ENCODE measurements at places on chromosomes 7 and 10. TPM values are rescaled to one million over a fixed set of nuclear protein-coding genes. Genes with fewer than 3 reads are reported as not detected.

Gene CRPPA
- 4.9 TPM for total RNA-seq

Gene ZDHHC16
- 6.7 TPM for total RNA-seq

Gene AKR1D1
- total RNA-seq = not detected

DNA sequence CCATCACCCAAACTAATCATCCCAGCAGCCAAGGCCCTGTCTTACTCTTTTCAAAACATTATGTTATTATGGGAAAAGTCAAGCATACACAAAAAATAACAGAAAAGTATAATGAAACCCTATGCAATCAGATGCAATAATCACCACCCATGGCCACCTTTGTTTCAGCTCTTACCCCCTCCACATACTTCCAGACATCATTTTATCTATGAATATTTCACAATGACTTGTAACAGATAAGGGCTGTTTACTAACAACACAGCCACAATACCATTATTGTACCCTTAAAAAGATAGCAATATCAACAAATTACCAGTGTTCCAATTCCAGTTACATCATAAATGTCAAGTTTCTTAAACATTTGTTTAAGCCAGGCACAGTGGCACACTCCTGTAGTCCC lies 35.2 kb downstream of the AIFM2 start:
- H3K36me3 ChIP-seq = no peaks in the 10 kb centered on the region
- no peak for DNase-seq
- no peak overlapping the region for H3K27ac ChIP-seq
- H3K4me3 ChIP-seq = no peak overlapping the region

- H3K36me3 ChIP-seq = no peaks in the 10 kb centered on the region
- no peak overlapping the region for H3K4me3 ChIP-seq
- H3K4me1 ChIP-seq = no peaks in the 10 kb centered on the region
- H3K27me3 ChIP-seq = no peaks in the 10 kb centered on the region
These were observed 7.3 kb downstream of the SLC16A9 start for GRCh38 chr10:59702347-59702746.

DNA sequence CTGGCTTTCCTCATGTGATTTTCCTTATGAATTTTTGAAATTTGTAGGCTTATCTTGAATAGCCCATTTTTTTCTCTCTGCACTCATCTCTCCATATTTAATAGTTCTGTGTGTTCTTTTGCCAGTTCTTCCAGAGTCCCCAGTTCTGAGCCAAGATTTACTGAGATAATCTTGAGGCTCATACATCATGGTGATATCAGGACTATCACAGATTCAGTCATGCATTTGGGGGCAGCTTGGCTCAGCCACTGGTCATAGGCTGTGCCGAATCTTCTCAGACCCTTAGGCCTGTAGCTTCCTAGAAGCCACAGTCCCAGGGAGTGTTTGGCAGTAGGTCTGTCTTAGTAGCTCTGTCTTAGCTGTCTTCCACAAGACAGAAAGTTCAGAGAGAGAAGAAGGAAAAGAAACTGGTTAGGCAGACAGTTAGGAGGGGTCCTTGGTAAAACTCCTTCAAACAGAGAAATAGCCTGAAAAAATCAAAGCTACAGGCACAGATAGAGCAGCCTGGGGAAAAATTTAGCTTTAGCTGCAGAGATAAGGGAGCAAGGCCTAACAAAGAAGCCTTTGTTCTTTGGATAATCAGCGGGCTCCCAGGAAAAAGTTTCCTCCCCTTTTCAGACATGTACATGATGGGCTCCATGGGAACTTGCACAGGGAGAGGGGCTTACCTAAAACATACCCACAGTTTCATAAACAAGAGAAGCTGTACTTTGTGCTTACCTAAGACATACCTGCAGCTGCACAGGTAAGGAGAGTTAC lies 29.1 kb downstream of the FAS start:
- no peaks in the 10 kb centered on the region for H3K27me3 ChIP-seq
- no peak for DNase-seq
- no peak overlapping the region for H3K27ac ChIP-seq
- no peaks in the 10 kb centered on the region for H3K4me1 ChIP-seq
- H3K36me3 ChIP-seq = no peaks in the 10 kb centered on the region

DNA sequence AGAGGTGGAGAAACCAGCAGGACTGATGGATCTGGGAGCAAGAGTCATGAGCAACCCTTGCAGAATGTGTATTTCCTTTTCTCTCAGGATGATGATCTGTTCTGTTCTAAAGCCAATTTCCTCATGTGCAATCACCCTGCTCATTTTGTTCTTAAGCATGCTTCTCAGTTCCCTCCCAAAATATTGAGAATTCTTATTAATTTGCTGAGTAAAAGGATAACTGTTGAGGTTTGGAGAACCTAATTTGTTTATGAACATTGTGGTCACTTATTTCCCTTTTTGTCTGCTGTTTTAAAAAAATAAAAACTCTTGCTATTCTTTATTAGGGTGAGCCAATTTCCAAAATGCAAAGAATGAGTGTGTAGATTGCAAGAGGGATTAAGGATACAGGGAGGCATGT lies 106.8 kb downstream of the APBB1IP start:
- H3K36me3 ChIP-seq = no peaks in the 10 kb centered on the region
- no peak for DNase-seq
- H3K4me3 ChIP-seq = no peak overlapping the region
- no peak overlapping the region for H3K27ac ChIP-seq
- no peaks in the 10 kb centered on the region for H3K27me3 ChIP-seq

DNA sequence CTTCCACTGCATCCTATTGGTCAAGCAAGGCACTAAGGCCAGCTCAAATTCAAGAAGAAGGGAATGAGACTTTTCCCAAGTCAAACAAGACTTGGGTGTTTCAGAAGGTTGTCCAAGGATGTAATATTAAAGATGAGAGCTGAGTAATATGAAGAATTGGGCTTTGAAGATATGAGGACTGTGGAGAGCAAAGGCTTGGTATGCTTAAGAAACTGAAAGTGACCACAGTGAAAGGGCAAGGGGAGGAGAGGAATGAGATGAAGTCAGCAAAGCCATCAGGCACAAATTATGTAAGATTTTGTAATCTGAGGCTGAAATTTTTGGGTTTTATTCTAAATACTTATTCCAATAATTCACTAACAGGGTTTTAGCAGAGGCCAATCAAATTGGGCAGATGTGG lies 38.6 kb upstream of the NPY start:
- H3K4me3 ChIP-seq = no peak overlapping the region
- H3K27ac ChIP-seq = no peak overlapping the region
- no peak for DNase-seq
- H3K27me3 ChIP-seq = no peaks in the 10 kb centered on the region
- no peaks in the 10 kb centered on the region for H3K4me1 ChIP-seq

DNA sequence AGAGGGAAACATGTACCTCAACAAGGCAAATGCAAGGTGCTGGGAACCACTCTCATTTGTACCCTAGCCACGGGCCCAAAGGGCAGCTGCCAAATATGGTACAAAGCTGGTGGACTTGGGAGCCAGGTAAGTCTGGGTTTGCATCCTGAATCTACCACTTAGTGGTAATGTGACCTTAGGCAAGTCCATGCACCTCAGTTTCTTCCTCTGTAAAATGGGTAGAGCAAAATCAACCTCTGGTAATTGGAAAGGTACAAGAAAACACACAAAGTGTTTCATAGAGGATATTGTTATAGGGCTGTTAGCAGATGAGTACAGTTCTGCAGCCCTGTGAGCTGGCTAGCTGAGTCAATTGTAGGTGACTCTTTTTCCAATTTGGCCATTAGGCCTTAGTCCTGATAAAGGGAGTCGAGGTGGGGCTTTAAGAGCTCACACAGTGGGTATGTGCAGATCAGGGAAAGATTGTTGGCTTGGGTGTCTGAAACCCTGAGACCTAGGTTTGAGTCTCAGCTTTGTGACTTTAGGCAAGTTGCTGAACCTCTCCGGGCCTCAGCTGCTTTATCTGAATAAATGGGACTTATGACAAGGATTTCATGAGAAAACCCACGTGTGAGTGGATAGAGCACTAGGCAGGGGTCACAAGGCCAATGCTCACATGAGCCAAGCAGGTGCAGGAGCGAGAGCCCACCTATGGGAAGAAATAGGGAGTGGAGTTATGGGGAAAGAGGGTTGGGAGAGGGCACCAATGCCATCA lies 121.3 kb upstream of the GDF10 start:
- H3K27ac ChIP-seq = no peak overlapping the region
- H3K27me3 ChIP-seq = no peaks in the 10 kb centered on the region
- no peaks in the 10 kb centered on the region for H3K36me3 ChIP-seq
- H3K4me1 ChIP-seq = no peaks in the 10 kb centered on the region
- no peak for DNase-seq
- H3K4me3 ChIP-seq = no peak overlapping the region

DNA sequence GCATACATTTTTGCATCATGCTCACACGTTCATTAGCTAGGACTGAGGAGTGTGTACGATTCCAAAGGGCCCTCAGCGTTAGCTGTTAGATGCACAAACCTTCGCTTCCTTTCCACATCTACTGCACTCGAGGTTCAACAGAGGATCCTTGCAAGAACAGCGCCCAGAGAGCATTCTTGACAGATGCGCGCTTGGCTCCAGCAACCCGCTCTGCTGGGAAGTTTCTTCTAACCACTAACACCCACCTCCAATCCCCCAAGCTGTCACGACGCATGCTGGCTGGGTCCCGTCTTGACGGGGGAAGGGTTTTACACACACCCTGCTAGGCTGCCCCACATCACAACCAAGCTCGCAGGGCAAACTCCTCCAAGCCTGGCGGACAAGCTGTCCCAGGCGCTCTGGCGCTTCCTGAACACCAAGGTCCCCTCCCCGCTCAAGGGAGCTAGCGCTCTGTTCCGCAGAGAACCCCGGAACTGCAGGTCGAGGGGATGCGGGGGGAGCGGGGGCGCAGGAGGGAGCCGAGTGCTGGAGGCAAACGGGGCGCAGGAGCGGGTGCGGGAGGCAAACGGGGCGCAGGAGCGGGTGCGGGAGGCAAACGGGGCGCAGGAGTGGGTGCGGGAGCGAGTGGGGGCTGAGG lies 653 bp upstream of the ADRB1 start:
- H3K4me1 ChIP-seq = no peaks in the 10 kb centered on the region
- H3K36me3 ChIP-seq = no peaks in the 10 kb centered on the region
- H3K27ac ChIP-seq = no peak overlapping the region
- H3K4me3 ChIP-seq = no peak overlapping the region

DNA sequence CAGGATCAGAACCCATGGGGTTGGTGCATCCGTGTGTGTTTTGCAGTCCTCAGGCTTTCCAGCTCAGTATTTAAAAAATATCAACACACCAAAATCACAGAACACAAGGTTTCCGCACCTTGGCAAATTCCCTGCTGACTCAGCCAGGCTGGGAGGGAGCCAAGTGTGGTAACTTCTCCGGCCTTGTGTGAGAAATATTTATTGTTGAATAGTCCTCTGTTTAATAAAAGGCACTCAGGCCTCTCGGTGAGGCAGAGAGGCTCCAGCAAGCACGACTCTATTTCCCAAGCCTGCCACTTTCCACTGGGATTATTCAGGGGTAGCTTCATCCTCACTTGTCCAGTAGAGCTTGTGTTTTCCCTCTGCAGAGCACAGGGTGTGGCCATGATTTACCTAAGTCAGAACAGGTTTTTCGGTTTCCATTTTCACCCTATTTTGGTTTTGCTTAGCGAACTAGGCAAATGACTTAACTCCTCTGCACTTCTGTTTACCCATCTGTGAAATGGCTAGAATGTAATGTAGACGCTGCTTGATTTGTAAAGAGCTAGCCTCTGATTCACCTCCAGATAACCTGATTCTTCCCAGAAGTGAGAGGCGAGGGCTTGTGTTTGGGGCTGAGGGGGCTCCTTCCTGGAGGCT lies 13.0 kb upstream of the CHST15 start:
- peak; percentile 87 for DNase-seq
- no peak overlapping the region for H3K4me3 ChIP-seq
- peak overlapping the region; percentile 72 for H3K27ac ChIP-seq
- H3K36me3 ChIP-seq = no peaks in the 10 kb centered on the region

DNA sequence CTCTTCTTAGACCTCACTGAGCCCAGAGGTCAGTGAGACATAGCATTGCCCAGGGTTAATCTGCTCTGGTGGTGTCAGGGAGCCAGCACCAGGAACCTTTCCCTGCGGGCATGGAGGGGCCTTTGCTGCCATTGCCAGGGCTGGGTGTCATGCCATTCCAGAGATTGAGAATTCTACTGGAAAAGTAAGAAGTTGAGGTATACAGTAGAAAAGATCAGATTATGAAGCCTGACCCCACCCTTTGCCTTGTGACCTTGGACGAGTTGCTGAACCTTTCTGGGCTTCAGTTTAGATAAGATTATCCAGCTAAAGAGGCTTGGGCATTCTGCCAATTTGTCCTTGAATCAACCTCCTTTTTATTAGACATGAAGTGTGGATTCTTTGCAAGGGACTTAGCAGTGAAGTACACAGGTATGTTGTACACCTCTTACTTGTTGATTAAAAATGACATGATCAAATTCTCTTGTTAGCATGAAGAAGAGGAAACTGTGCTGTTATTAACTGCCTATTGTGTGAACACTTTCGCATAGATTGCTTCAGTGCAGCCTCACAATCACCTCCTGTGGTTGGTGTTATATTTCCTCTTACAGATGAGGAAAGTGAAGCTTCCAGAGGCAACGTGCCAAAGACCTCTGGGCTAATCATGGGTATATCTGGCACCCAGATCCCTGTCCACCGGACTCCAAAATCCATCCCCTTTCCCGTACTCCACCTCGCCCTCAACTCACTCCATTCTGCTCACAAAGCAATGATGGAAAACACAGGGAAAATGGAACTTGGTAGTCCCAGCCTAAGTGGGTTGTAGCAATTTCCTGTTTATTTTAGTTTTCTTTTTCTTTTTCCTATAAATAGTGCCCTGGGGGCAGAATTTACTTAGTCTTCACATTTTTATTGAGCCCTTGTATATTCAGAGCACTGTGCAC lies 151.3 kb downstream of the CAMK1D start:
- no peaks in the 10 kb centered on the region for H3K36me3 ChIP-seq
- H3K27ac ChIP-seq = no peak overlapping the region
- no peak overlapping the region for H3K4me3 ChIP-seq
- H3K4me1 ChIP-seq = no peaks in the 10 kb centered on the region
- no peaks in the 10 kb centered on the region for H3K27me3 ChIP-seq

Data from uterus (tissue), 4 donors.